Endodermal cell (in vitro differentiated cells): ENCODE measurements at places on chromosomes 7 and 10. TPM values are rescaled to one million over a fixed set of nuclear protein-coding genes. Genes with fewer than 3 reads are reported as not detected.

FAM171A1 gene
- 36.6 and 39.0 TPM in 2 replicates for total RNA-seq

NUTM2D gene
- 1.1 to 3.4 TPM (median 2.7 TPM) in 3 replicates for total RNA-seq

MMP21 gene
- not detected in 2 replicates for total RNA-seq

CLRN3 gene
- not detected in 3 replicates for total RNA-seq

FBXL13 gene
- total RNA-seq, result 2.7 TPM in 2 replicates

RSPH10B2 gene
- total RNA-seq, result 0.42 and 0.59 TPM in 2 replicates

PRRT4 gene
- total RNA-seq, result 0.21 TPM in 1 of 3 replicates, not detected in the others

GRCh38 chr10:81871558-81871957, 3.4 kb upstream of the NRG3 start:
- no peak for DNase-seq
- no peak overlapping the region for H3K4me3 ChIP-seq
- peaks cover 48% of the 10 kb centered on the region for H3K27me3 ChIP-seq
- H3K36me3 ChIP-seq, result no peaks in the 10 kb centered on the region

DNA sequence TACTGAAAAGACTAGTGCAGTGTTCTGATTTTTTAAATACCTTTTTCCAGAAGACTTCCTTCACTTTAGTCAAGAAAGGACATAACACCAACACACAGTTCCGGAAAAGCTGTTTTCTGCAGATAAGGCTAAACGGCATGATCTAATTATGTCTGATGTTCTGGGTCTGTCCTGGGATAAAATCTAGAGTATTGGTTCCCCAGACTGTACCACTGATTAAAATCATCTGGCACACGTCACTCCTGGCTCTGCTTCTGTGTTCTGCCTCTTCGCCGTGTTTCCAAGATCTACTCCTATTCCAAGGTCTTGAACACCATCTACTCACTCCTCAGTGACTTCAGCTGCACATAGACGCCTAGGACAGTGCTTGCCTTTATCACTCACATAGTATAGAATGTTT, 100.8 kb upstream of the SFMBT2 start:
- H3K4me1 ChIP-seq, result peaks cover 9% of the 10 kb centered on the region
- no peak for DNase-seq
- H3K36me3 ChIP-seq, result no peaks in the 10 kb centered on the region
- H3K4me3 ChIP-seq, result no peak overlapping the region
- no peak overlapping the region for H3K27ac ChIP-seq
- peaks cover 9% of the 10 kb centered on the region for H3K27me3 ChIP-seq

DNA sequence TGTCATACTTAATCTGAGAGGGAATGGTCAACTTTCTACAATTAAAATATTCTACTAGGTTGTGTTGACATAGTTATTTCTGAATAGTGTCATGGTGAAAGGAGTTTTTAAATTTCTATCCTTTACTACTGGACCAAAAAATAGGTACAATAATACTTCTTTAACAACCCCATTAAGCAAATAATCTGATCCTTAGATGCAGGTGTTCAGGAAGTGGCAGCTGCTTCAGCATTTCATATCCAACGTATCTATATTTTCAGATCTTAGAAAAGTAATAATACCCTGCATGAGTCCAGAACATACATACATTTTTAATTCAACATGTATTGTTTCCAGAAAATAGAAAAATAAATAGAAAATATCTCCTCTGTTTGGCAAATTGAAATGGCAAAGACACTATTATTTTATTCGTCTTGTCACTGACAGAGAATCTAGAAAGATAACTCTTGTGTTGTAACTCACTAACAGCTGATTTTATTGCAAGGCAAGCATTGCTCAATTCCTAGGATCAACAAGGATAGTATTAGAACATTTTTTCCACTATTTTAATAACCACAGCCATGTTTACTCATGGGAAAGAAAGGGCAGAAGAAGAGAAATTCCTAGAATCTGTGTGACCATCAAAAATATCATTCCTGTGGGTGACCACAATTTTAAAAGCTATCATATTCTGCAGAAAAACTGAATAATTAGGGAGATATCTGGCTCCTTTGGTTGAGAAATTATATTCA, 159.3 kb upstream of the CNTNAP2 start:
- no peak overlapping the region for H3K4me3 ChIP-seq
- no peaks in the 10 kb centered on the region for H3K4me1 ChIP-seq
- DNase-seq, result no peak
- H3K27me3 ChIP-seq, result no peaks in the 10 kb centered on the region
- H3K27ac ChIP-seq, result no peak overlapping the region

DNA sequence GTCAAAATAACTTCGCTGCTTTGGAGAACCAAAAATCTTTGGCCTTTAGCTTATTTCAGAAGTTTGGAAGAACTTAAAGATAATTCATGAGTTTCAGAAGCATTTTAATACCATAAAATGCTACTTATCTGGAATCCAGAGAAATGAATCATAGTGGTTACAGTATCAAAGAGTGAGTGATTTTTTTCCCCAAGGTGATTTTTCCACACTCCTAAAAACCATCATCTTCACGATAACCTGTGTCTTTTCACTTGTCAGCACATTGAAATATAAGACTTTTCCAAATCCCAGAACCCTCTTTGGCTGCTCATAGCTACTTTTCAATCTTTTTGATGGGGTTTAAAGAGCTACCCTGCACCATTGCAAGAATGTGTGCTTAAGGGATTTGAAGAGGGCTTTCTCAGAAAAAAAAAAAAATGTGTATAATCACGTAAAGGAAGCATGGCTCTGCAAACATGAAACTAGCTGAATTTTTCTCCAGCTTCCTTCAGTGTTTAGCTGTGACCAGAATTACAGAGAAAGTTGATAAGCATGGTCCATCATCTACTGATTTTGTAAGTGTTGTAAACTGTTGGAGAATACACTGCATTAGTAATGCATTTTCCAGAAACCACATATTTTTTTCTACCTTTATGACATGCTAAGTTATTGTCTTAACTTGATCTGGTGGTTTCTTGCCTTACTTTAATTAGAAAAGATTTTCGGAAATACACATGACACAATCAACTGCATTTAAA, 134.9 kb downstream of the BICC1 start:
- H3K4me1 ChIP-seq, result no peaks in the 10 kb centered on the region
- no peaks in the 10 kb centered on the region for H3K36me3 ChIP-seq
- no peak overlapping the region for H3K4me3 ChIP-seq
- no peaks in the 10 kb centered on the region for H3K27me3 ChIP-seq
- DNase-seq, result no peak
- H3K27ac ChIP-seq, result no peak overlapping the region

- H3K4me1 ChIP-seq, result no peaks in the 10 kb centered on the region
- H3K27me3 ChIP-seq, result no peaks in the 10 kb centered on the region
- no peaks in the 10 kb centered on the region for H3K36me3 ChIP-seq
- H3K4me3 ChIP-seq, result no peak overlapping the region
- no peak overlapping the region for H3K27ac ChIP-seq
- no peak for DNase-seq
Observed at GRCh38 chr10:130498042-130498441, 361.9 kb downstream of the GLRX3 start.

DNA sequence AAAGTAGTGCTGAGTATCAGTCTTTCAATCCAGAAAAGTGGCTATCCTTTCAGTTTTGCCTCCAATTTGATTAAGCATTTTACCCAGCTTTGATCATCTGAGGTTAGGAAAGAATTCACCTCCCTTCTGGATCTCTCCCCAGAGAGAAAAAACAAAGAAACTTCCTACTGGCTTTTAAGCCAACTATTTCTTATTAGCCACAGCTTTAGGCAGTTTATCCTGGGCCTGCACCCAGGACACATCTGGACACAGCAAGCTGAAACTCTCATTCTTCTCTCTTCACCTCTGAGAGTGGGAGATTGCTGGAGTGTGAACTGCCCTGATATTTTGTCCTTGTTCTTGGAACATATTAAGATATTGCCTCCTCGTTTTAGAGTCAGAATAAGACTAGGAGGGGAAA, 43.5 kb upstream of the LSM8 start:
- no peaks in the 10 kb centered on the region for H3K36me3 ChIP-seq
- no peak overlapping the region for H3K4me3 ChIP-seq
- DNase-seq, result no peak
- H3K27me3 ChIP-seq, result no peaks in the 10 kb centered on the region
- no peaks in the 10 kb centered on the region for H3K4me1 ChIP-seq

GRCh38 chr7:2869981-2870380, 25.9 kb upstream of the GNA12 start:
- no peaks in the 10 kb centered on the region for H3K27me3 ChIP-seq
- no peaks in the 10 kb centered on the region for H3K36me3 ChIP-seq
- no peak overlapping the region for H3K27ac ChIP-seq
- no peak for DNase-seq
- no peaks in the 10 kb centered on the region for H3K4me1 ChIP-seq
- H3K4me3 ChIP-seq, result no peak overlapping the region

DNA sequence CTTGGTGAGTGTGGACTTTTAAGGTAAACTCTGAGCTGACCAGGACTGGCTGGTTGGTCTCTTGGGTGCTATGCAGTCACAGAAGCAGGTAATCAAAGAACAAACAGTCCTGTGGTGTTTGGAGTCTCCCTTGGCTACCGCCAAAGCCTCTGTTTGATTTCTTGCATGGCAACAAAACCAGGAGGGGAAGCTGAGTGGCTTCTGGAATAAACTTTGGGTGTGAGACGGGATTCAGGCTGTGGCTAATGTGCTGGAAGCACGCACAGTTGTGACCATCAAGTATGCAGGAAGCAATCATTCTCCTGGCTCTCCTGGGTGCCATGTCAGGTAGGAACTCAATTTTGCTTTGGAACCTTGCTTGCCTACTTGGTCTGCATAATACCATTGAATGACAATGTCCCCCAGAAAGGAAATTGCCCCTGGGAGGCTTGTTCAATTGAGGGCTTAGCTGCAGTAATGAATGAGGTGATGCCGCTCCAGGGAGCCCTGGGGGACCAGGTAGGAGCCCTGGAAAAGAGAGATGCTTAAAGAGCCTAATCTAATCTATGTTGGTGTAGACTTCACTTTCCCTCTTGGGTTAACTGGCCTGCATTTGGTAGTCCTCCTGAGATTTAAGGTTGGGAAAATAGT, at the start of gene CDHR3:
Gene CDHR3, plus strand, starts transcription at position 227 of the 630 bp plus-strand sequence. Its CDS starts 55 bp downstream, at position 282.
- H3K27me3 ChIP-seq, result no peaks in the 10 kb centered on the region
- no peaks in the 10 kb centered on the region for H3K36me3 ChIP-seq
- DNase-seq, result peak; percentile 94
- peaks cover 22% of the 10 kb centered on the region for H3K4me1 ChIP-seq
- no peak within 1 kb of the TSS for H3K27ac ChIP-seq
- H3K4me3 ChIP-seq, result peak within 1 kb of the TSS; percentile 46

DNA sequence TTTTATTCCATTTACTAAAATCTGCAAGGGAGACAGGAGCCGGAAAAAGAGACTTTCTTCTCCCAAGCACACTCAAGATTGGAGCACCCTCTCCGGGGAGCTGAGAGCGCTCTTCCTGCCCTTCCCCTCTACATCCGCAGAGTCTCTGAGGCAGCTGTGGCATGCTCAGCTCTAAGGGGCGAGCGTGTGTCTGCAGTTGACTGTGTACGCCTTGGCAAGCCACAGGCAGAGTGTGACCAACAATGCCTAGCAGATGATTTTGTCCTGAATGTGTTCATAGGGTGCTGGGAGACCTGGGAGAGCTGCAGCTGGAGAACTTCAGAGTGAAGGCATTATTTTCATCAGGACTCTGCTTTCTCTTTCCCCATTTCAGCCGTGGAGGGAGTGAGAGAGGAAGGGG, 20.7 kb downstream of the MTURN start:
- H3K4me3 ChIP-seq, result no peak overlapping the region
- no peak overlapping the region for H3K27ac ChIP-seq
- DNase-seq, result no peak
- no peaks in the 10 kb centered on the region for H3K27me3 ChIP-seq
- H3K36me3 ChIP-seq, result peaks cover 5% of the 10 kb centered on the region

- H3K27me3 ChIP-seq, result no peaks in the 10 kb centered on the region
- H3K27ac ChIP-seq, result no peak overlapping the region
- H3K36me3 ChIP-seq, result no peaks in the 10 kb centered on the region
- DNase-seq, result no peak
Observed at GRCh38 chr7:34315032-34315431, 343.0 kb upstream of the NPSR1 start.

DNA sequence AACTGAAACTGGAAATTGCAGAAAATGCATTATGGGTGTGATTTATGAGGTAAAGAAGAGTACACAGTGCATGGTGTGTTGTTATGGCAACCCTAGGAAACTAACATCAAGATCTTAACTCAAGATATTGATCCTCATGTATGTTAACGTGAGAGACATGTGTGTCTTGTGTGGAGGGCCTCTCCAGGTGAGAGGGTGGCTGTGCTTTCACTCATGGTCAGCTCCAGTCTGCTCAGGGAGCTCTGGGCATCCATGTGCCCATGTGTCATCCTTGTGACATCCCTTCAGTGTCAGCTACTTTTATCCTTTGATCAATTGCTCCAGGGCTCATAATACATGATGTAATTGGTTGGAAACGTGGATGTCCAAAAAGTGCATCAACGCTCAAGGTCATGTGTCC, 24.9 kb upstream of the INSYN2A start:
- no peaks in the 10 kb centered on the region for H3K4me1 ChIP-seq
- no peak for DNase-seq
- no peaks in the 10 kb centered on the region for H3K36me3 ChIP-seq
- H3K27me3 ChIP-seq, result no peaks in the 10 kb centered on the region
- no peak overlapping the region for H3K4me3 ChIP-seq

DNA sequence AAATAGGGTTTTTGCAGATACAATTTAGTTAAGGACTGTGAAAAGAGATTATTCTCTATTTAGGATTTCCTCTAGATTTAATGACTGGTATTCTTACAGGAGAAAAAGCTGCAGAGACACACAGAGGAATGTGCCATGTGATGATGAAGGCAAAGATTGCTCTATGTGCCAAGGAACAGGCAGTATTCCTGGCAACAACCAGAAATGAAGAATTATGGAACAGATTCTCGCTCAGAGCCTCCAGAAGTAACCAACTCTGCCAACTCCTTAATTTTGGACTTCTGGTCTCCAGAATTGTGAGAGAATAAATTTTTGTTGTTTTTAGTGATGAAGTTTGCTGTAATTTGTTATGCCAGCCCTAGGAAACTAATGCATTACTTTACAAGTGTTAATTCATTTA, 307.6 kb upstream of the SEMA3A start:
- no peak overlapping the region for H3K4me3 ChIP-seq
- H3K36me3 ChIP-seq, result no peaks in the 10 kb centered on the region
- no peaks in the 10 kb centered on the region for H3K27me3 ChIP-seq
- DNase-seq, result no peak
- no peak overlapping the region for H3K27ac ChIP-seq

DNA sequence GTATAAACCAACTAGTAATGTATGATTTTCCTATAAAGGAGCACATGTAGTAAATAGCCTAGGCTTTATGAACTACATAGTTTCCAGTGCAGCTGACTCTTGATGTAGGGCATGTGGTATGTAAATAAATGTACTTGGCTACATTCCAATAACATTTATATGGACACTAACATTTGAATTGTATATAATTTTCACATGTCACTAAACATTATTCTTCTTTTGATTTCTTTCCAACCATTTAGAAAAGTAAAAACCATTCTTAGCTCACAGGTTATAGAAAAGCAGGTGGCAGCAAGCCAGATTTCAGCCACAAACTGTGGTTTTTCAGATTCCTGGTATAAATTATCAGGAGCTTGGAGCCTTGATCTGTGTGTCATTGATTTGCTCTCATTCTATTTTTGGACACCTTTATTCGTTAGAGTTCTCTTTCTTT, 1182.0 kb downstream of the CNTNAP2 start:
- H3K4me1 ChIP-seq, result no peaks in the 10 kb centered on the region
- H3K36me3 ChIP-seq, result no peaks in the 10 kb centered on the region
- no peaks in the 10 kb centered on the region for H3K27me3 ChIP-seq
- no peak overlapping the region for H3K4me3 ChIP-seq
- no peak for DNase-seq

GRCh38 chr10:105967256-105967655, 1197.2 kb downstream of the SORCS1 start:
- H3K4me3 ChIP-seq, result no peak overlapping the region
- no peaks in the 10 kb centered on the region for H3K36me3 ChIP-seq
- no peak overlapping the region for H3K27ac ChIP-seq
- peak; percentile 44 for DNase-seq
